ENCODE measurements at places on chromosomes 1 and 21. TPM values are rescaled to one million over a fixed set of nuclear protein-coding genes. Genes with fewer than 3 reads are reported as not detected.

SELP gene
- not detected for total RNA-seq

C1QC gene
- not detected for total RNA-seq

MIS18A gene
- 33.4 TPM for total RNA-seq

LEMD1 gene
- not detected for total RNA-seq

CCNL2 gene
- 34.9 TPM for total RNA-seq

C1orf141 gene
- total RNA-seq = not detected

RGS7 gene
- total RNA-seq = not detected

LENEP gene
- total RNA-seq = not detected

C8B gene
- total RNA-seq = not detected

DNA sequence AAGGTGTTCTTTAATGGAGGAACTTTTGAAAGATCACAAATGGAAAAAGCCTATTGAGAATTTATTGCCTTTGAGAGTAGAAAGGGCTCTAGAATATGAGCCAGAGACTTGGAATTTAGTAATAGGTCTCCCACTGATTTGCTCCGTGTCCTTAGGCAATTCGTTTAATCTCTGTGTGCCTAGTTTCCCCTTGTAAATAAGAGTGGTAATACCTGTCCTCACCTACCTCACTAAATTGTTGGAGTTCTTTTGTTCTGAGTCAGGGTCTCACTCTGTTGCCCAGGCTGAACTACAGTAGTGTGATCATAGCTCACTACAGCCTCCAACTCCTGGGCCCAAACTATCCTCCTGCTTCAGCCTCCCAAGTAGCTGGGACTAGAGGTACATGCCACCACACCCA, 15.0 kb upstream of the TEKT2 start:
- no peak for DNase-seq

DNA sequence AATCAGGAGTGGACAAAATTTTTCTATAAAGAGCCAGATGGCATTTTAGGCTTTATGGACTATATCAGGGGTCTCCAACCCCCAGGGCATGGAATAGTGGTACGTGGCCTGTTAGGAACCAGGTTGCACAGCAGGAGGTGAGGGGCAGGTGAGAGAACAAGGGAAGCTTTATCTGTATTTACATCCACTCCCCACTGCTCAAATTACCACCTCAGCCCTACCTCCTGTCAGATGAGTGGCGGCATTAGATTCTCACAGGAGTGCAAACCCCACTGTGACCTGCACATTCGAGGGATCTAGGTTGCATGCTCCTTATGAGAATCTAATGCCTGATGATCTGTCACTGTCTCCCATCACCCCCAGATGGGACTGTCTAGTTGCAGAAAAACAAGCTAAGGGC, 13.9 kb downstream of the PHTF1 start:
- DNase-seq = no peak

DNA sequence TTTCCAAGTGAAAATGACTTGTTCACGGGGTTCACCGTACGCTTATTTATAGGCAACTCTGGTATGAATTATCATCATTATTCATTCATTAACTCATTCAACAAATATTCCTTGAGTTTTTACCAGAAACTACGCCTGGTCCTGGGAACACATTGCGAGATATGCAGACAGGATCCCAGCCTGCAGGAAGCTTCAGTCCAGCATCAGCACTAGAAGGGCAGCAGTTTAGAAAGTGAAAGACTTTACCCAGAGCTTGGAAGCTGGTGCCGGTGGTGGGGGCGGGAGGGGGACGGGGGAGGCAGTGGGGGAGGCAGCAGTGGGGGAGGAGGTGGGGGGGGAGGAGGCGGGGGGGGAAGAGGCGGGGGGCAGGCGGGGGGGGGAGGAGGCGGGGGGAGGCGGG, 55.9 kb downstream of the SETD4 start:
- peak; percentile 27 for DNase-seq

- DNase-seq = no peak
These were observed 58.4 kb upstream of the ADAM30 start for GRCh38 chr1:119954476-119955422.

- no peak for DNase-seq
These were observed 40.9 kb upstream of the ZP4 start for GRCh38 chr1:237931581-237931980.

- no peak for DNase-seq
These were observed 308.5 kb downstream of the LTN1 start for GRCh38 chr21:28683982-28684752.

DNA sequence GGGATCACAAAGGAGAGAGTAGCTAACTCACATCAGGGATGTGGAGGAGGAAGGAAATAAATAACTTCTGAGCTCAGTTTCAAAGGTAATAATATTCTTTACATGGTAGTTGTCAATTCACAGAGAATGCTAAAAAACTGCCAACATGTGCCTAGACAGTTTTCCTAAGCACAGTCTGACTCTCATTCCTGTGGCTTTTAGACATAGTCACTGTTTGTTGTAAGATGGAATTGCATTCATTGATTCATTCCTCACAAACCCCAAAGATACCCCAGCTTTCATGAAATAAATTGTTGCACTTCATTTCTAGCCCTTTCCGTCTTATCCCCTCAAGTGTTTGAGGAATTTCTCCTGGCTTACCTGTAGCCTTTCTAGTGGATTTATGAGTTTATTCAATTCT, 263.9 kb downstream of the NTNG1 start:
- DNase-seq = no peak

GRCh38 chr1:208820580-208821212, 576.5 kb upstream of the PLXNA2 start:
- no peak for DNase-seq

DNA sequence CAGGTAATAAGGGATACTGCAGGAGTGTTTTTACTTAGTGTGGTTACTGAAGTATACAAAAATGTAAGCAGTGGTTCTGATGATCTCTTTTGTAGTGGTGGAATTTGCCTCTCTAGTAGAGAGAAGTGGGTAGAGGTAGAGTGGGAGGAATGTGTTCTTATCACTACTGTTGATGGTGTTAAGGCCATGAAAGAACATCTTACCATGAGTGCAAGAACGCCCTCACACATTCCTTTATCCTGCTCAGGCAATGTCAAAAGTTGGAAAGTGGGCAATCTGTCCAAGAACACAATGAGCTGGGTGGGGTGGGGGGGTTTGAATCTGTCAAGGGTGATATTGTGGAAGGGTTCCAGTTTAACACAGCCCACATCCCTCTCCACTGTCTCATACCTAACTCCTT, 78.6 kb downstream of the TTLL7 start:
- DNase-seq = no peak

DNA sequence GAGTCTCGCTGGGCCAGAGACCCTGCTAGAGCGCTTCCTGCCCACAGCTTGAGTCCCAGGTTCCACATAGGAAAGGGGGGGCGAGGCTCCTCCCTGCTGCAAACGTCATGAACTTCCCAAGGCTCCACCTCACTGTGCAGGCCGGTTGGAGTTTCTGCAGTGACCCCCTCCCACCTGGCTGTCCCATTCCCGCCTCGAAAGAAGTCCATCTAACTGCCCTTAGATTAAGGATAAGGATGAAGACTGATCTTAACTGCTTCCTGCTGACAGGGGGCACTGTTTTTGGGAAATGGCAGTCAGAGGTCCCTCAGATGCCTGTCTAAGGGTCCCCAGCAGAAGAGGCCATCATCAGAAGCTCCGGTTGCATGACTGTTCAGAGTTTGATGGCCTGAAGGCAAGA, 62.7 kb downstream of the STUM start:
- DNase-seq = no peak

DNA sequence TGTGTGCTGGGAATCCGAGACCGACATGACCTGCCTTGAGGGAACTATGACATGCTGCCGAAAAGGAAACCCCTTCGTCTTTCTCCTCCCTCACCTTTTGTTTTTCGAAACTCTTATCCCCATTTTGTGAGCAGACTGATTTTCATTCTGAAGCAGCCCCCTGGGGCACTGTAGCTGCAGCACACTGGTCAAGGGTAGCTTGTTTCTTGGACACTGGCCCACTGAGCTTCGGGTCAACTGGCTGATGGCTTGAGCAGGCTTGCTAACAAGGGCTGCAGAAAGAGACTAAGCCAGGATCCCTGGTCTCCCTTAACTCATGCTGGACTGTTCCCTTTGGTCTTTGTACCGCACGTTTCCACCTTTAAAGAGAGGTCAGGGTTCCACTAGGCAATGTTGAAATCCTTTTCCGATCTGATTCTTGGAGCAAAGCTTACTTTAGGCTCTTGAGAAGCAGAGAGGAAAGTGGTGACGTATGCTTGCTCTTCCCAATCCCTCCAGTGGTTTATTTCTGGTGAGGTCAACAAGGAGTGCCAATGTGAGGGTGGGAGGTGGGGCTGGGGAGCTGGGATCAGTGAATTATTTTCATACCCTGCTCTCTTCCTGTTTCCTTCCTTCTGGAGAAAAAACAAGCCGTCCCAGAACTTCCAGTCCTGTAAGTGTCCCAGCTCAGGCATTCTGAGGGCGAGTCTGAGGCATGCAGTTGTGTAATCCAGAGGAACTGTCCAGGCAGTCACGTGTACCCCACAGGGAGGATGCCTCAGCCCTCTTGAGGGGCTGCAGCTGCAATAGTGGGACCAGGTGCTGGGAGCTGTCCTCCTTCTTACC, 7.6 kb downstream of the CYP4B1 start:
- DNase-seq = no peak

DNA sequence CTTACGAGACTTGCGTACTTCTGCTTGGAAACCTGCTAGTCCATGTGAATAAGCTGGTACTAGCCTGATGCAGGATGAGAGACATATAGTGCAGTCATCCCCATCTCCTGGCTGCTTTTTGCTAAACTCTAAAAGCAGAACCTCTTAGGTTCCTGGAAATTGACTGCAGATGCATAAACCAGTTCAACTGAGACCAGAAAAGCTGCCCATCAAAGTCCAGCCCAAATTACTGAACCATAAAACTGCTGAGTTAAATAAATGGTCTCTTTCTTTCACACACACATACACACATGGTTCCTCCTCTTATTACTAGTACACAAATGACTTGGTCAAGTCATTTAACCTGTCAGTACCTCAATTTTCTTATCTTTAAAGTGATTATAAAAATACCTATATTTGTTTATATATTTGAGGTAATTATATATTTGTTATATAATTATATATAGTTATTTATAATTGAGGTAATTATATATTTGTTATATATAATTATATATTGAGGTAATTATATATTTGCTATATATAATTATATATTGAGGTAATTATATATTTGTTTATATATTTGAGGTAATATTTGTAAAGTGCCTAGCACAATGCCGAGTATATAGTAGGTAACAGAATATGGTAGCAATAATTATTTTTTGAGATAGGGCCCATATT, 25.2 kb upstream of the RABGAP1L start:
- no peak for DNase-seq

DNA sequence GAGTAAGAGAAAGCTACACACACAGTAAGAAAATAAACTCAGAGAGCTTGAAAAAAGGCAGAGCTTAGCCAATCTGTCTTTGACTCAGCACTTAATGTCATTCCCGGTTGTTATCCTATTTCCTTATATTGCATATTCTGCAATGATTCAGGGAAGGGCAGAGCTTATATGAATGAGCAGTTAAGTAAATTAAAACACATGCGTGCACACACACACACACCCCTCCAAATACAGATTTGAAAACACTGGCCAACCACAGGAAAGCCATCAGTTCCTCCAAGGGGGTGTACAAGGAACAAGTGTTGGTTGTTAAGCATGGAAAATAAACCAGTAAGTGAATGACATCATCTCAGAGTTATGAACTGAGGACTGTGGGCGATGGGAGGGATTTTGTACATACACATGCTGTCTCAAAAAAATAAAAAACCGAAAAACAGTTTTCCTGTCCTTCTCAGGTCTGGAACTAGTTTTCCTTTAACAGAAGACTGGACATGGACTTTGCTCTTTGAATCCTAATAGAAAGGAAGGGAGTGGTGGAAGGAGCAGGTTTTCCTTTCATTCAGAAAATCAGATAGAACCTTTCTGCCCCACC, 1.0 kb downstream of the IQGAP3 start:
- peak; percentile 88 for DNase-seq

- DNase-seq = no peak
These were observed 154.7 kb downstream of the GRIK3 start for GRCh38 chr1:36879613-36880012.

DNA sequence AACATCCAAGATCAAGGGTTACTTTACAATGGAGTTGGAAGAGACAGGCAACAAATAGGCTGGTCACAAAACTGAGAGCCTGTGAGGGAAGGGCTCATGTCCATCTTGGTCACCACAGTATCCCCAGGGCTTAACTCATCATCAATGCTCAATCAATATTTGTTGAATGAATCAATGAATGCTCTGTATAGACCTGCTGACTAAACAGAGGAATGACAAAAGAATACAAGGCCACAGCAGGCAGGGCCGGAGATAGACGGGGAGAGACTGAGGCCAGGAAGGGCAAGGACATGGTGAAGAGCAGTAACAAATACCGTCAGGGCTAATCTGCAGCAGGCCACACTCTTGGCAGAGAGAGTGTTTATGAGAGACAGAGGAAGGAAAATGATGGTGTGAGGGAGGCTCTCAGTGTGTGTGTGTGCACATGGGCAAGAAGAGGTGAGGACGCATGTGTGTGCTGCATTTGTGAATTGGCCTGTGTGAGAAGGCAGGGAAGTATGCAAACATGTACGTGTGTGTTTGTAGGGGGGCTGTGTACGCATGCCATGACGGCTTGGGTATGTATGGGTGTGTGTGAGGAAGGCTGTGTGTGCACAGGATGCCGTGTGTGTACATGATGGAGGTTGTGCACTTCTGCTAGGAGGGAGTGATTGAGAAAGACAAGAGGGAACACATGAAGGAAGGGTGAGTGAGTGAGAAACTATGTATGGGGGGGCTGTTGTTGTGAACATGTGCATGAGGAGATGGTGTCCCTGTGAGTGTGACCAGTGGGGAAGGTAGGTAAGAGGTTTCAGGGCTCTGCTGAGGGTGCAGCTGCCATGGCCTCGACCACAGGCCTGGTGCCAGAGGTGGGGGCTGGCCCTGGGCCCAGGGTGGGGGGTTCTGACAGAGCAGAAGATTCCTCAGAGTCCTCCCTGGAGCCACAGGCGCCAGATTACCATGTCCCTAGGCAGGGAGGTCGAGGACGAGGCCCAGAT, 15.4 kb downstream of the AHDC1 start:
- DNase-seq = no peak

- no peak for DNase-seq
These were observed 35.5 kb downstream of the MRAP start for GRCh38 chr21:32333953-32334673.

DNA sequence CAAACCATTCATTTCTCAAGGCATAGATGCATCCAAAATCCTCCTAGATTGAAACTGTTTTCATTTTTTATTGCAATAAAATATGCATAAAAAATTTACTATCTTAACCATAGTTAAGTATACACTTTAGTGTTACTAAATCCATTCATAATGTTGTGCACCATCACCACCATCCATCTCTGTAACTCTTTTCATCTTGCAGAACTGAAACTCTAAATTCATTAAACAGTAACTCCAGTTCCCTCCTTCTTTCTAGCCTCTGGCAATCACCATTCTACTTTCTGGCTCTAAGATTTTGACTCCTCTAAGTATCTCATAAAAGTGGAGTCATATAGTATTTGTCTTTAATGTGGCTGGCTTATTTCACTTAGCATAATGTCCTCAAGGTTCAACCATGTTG, 236.8 kb downstream of the SMYD3 start:
- no peak for DNase-seq

GRCh38 chr1:229022595-229023333, 248.1 kb upstream of the RAB4A start:
- no peak for DNase-seq

Data from Caki2 (cell line).